Stimulated activated CD4-positive, alpha-beta T cell treated with anti-CD3 and anti-CD28 coated beads, TNF-alpha, amount 100 ng/mL, for 4 hours (primary cell): ENCODE measurements at places on chromosomes 1 and 21.

DNA sequence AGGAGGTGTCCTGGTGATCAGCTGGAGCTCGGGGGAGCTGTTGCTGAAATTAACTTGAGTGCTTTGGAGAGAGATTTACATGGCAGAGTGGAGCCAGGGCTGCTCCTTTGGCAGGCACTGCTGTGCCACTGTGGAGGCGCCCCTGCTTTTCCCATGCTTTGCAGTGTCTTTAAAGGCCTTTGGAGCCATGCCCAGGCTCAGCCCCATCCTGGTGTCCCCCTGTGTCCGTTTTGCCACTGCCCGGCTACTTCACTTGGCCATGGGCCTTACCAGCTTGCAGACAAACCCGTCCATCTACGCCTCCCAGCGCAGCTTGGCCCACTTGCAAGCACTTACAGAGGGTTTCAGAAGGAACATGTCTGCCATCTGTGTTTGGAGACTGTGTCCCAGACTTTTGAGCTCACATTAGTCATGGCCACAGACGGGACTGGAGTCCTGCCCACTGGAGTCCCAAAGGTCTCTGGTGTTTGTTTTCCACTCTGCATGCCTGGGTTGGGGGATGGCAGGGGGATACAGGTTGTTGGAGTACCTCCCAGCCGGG is 18.2 kb upstream of the LAMTOR5 start:
- DNase-seq, result no peak

GRCh38 chr21:41282412-41282811 is 34.2 kb upstream of the FAM3B start:
- DNase-seq, result no peak

GRCh38 chr21:42837421-42838211 is 41.7 kb downstream of the WDR4 start:
- no peak for DNase-seq

- DNase-seq, result no peak
These were observed 203.0 kb downstream of the SLC35F3 start for GRCh38 chr1:234107416-234108021.

DNA sequence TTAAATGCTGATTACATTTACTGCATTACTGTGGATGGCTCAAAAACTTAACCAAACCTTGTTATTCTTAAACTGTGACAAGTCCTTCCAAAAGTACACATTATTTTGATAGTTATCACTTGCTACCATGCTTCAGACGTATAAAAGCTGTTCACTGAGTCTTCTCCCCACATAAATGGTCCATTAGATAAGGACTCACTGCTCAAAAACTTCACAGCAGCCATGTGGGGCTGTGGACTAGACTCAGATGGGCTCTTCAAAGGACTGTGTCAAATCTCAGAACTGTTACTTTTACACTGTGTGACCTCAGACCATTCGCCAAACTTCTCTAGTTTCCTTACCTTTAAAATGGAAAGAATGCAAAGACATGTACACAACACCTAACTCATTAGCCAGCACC is 11.6 kb downstream of the SCAF4 start:
- DNase-seq, result no peak

DNA sequence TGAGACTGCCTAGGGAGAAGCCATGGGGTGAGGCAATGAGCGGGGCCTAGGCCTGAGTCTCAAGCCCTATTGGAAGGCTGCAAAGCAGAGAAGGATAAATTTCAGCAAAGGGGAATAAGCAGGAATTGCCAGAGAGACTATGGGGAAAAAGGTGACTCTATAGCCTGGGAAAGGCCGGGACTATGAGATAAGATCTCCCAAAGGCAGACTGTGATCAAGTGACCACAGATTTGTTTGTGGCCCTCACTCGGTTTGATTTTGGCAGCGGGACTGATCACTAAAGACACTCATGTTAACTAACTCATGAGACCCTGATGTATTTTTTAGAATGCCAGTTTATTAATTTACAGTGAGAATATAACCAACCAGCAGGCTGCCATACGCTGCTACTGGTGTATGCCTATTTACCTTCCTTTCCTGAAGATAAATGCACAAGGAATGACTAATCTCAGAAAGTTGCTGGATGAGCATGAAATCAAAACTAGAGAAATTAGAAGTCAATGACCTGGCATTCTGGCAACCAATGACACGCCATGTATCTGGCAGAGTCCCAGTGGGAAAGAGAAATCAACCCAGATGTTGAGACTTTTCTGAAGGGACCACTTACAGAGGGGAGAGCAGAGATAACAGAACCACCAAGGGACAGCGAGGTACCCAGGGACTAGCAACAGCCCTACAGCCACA is 4.3 kb downstream of the HSF2BP start:
- no peak for DNase-seq

- no peak for DNase-seq
These were observed 20.5 kb upstream of the XPR1 start for GRCh38 chr1:180611016-180611930.

DNA sequence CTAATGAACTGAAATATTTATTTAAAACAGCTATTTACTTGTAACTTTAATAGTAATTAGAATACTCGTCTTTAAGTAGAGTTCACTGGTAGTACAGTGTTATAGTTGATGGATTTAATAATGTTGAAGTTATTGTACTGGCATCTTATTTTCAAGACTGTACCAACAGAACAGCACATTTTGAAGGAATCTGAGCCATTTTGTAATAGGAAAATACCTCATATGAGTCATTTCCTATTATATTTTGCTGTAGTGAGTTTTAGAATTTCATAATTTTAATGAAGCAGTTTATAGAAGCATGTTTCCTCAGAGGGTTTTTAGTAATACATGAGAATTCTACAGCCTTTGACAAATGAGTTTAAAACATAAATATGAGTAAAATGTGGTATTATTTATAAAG is 258.3 kb downstream of the OLFM3 start:
- no peak for DNase-seq

DNA sequence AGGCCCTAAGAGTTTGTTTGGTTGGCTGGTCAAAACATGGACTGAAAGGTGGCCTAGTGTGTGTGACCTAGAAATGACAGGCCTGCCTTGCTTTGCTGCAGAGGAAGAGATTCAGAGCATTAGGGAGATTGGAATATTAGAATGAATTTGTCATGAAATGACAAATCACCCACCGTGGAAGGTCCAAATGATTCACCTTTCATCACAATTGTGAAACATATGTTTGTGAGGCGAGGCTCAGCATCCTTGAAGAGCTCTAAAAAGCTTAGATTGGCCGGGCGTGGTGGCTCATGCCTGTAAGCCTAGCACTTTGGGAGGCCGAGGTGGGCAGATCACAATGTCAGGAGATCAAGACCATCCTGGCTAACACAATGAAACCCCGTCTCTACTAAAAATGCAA is 5.5 kb downstream of the LCE1B start:
- DNase-seq, result no peak

- DNase-seq, result no peak
These were observed 85.2 kb upstream of the TRABD2B start for GRCh38 chr1:48082271-48082962.

DNA sequence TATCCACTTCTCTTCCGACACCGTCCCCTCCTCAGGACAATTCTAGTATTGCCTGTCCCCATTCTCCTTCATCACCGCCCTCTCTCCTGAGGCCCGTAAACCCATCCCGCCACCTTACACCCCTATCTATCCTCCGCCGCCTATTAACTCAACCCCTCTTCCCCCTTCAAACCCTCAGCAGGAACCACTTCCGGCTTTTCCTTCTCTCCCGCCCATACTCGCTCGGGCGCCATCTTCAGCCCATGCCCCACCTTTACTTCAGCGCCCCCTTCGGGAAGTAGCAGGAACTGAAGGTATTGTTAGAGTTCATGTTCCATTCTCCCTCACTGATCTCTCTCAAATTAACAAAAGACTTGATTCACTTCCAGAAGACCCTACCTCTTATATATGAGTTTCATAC is 31.6 kb downstream of the VN1R5 start:
- DNase-seq, result no peak

- no peak for DNase-seq
These were observed 317.5 kb downstream of the ASTN1 start for GRCh38 chr1:176847052-176847451.

- DNase-seq, result no peak
These were observed 88.5 kb downstream of the PTPRU start for GRCh38 chr1:29324771-29325351.

DNA sequence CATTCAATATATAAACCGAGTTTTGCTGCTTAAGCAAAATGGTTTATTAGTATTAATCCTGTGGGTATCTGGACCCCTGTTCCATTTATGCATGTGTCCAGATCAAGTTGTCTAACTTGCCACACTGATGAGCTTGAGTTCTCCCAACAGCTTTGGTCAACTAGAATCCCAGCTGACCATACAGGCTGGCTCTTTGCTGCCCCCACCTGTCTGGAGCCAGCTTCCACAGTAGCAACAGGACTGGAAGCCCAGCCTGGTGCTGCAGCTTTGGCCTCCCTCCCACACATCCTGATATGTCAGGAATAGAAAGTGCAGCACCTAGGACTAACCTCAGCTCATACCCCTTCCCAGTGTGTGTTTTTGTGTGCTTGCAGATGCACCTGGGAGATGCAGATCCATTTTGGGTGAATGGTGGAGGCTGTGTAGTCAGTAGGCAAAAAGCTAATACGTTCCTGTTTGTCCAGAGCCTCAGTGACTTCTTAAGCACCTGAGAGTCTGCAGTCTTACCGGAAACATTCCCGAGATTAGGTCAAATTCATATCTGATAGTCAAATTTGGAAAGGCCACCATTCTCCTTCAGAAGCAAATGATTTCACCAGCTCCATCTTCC is 40.9 kb upstream of the BEND5 start:
- no peak for DNase-seq

- no peak for DNase-seq
These were observed 10.5 kb upstream of the PRXL2B start for GRCh38 chr1:2575801-2576663.

DNA sequence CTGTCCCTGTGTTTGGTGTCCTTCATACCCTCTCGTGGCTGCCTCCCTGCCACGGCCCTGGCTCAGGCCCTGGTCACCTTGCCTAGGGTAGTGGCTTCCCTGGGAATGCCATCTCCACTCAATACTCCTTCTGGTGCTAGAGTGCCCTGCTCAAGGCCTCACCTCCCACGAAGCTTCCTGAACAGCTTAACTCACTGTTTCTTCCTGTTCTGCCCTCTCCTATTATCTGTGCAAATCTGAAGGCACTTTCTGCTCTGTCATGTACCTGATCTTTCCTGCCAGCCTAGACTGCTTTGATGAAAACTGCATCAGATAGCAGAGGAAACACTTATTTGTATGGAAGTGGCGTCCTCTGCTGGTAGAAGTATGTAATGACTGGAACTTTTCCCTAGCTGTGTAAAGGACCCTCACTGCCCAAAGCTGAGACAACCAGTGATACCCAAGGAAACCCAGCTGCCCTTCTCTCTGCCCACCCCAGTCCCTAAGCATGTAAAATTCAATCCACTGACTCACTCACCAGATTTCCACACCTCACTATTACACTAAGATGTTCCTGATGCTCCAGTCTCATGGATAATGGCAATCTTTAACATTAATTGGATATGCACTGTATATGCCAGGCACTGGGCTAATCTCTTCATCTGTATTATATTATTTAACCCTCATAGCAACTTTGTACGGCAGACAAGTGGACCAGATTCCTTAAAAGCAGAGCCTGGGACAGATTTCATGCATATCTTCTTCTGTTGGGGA is 36.2 kb upstream of the BTG2 start:
- DNase-seq, result no peak

DNA sequence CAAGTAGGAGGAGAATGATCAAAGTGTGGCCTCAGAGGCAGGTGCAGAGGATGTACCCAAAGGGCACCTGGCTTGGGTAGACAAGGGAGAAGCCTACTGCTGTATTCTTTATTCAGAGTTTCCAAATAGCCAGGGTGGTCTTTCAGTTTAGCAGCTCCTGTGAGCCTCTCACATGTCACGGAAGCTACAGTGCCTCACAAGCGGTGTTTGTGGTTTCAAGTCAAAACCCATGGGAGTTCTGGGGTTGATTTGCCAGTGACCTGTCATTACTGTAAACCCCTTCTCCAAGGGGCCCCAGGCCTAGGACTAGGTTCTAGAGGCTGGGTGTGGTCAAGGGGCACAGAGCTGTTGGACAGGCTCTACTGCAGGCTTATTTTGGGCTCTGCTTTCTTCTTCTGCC is 10.2 kb upstream of the IL10 start:
- DNase-seq, result no peak

DNA sequence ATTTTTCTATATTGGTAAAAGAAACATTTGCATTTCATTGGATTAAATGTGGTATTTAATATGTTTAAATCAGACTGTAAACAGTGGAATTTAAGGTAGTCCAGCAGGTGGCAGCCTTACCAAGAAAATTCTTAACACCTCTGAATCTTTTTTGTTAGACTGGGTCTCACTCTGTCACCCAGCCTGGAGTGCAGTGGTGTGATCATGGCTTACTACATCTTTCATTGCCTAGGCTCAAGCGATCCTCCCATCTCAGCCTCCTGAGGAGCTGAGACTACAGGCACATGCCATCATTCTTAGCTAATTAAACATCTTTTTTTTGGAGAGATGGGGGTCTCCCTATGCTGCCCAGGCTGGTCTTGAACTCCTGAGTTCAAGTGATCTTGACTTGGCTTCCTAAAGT is 98.8 kb downstream of the RABGAP1L start:
- peak; percentile 7 for DNase-seq

DNA sequence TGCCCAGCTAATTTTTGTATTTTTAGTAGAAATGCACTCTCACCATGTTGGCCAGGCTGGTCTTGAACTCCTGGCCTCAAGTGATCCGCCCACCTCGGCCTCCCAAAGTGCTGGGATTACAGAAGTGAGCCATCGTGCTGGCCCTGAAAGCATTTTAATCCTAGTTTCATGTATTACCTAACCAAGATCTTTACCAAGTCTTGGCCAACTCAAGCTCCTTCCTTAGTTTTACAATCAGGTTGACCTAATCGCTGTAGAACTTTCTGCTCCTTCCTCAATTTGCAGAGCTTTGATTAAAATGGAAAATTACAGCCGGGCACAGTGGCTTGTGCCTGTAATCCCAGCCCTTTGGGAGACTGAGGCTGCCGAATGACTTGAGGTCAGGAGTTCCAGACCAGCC is 3.2 kb upstream of the TMEM63A start:
- no peak for DNase-seq

DNA sequence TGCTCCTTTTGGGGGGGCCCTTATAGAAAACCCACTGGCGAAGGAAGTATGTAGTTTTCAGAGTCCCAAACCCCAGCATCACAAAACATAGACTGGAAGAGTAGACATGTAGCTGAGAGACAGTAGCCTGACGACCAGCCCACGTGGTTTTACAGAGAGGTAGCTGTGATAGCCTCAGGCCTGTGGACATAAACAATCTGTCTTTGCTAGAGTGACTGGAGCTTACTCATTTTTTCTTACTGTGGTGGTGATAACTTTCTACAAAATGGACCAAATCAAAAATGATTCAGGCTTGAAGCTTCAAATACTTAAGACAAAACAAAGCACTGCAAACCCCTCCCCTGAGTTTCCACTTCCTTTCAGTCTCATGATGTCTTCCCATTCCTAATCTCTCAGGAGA is 497.0 kb downstream of the RWDD3 start:
- DNase-seq, result no peak

DNA sequence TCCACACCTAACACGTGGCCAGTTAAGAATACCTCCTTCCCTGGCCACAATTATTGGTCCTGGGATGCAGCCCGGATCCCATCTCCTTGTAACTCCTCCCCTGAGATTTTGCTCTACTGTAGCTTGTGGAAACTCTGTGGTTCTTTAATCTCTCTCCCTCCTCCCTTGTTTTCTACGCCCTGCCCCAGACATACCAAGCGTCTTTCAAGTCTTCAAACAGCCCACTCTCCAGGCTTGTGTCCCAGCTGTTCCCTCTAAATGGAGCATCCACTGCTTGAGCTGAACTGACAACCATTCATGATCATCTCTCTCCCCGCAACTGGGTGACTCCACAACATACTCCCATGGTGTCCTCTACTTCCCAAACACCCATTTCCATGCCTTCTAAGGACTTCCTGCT is 111.6 kb downstream of the SIPA1L2 start:
- no peak for DNase-seq
